Tibial artery (tissue), 4 donors: ENCODE measurements at places on chromosomes 1 and 21.

DNA sequence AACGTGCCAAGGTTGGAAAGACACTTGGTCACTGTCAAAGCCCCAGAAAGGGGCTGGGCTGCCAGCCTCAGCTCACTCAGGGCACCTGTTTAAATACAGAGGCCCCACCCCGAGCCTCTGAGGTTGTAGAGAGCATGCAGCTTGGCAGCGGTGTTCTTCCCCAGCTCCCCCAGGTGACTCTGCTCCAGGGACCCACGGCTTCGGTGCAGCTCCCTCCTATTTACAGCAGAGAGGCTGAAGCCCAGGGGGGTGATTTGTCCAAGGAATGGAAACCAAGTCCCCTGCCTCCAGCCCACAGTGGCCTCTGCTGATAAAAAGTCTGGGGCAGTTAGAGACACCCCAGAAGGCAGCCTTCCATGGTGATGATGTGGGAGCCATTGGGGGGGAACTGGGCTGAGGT lies 9.1 kb upstream of the C1QA start:
- H3K4me3 ChIP-seq = no peak overlapping the region
- H3K4me1 ChIP-seq = no peaks in the 10 kb centered on the region
- peaks cover 82% of the 10 kb centered on the region for H3K27me3 ChIP-seq
- no peaks in the 10 kb centered on the region for H3K36me3 ChIP-seq
- no peak overlapping the region for H3K27ac ChIP-seq
- no peak for DNase-seq

DNA sequence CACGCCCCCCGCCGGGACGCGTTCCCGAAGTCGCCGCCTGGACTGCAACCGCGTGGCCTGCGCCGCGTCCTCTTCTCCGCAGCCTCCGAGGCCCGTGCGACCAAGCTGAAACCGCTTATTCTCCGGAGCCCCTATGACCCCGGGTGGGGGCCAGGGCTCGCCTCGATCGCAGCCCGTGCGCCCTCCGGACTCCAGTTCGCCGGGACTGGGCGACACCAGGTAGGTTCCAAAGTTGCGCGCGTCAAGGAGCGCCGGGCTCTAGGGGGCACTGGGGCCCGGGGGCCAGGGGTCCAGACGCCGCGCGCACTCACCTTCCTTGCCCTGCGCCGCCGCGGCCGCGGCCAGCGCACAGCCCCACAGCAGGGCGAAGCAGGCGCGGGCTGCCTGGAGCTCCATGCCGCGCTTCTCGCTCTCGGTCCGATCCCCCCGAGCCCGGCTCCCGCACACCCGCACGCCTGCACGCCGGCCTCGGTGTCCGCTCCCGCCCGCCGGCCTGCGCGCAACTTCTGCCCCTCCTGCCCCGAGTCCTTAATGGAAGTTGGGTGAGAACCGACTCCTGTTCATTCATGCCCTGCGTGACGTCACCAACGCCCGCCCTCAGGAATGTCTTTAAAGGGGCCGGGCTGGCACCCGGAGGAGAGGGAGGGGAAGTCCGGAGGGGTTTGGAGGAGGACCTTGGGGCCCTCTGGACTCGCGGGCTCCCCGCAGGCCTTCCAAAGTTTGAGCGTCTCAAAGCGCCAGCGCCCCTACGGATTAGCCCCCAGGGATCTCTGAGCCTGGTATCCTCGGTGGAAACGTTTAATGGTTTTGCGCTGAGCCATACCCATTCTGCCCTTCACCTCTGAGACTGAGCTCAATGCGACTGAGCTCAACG lies at the start of gene EPHA2:
Gene EPHA2 (minus strand): TSS at position 533 of the 874 bp plus-strand sequence. CDS start 137 bp downstream, at position 396.
- no peaks in the 10 kb centered on the region for H3K27me3 ChIP-seq
- DNase-seq = peak; percentile 90
- H3K4me3 ChIP-seq = peak within 1 kb of the TSS; percentile 71
- H3K36me3 ChIP-seq = no peaks in the 10 kb centered on the region
- peaks cover 24% of the 10 kb centered on the region for H3K4me1 ChIP-seq
- peak within 1 kb of the TSS; percentile 79 for H3K27ac ChIP-seq

GRCh38 chr1:172343240-172344160 lies 77.0 kb upstream of the C1orf105 start:
- H3K27me3 ChIP-seq = no peaks in the 10 kb centered on the region
- peak overlapping the region; percentile 62 for H3K27ac ChIP-seq
- no peaks in the 10 kb centered on the region for H3K36me3 ChIP-seq
- peak overlapping the region; percentile 28 for H3K4me3 ChIP-seq
- no peak for DNase-seq

GRCh38 chr1:206909161-206909882 lies 12.1 kb downstream of the IL24 start:
- H3K4me1 ChIP-seq = peaks cover 11% of the 10 kb centered on the region
- DNase-seq = peak; percentile 68

DNA sequence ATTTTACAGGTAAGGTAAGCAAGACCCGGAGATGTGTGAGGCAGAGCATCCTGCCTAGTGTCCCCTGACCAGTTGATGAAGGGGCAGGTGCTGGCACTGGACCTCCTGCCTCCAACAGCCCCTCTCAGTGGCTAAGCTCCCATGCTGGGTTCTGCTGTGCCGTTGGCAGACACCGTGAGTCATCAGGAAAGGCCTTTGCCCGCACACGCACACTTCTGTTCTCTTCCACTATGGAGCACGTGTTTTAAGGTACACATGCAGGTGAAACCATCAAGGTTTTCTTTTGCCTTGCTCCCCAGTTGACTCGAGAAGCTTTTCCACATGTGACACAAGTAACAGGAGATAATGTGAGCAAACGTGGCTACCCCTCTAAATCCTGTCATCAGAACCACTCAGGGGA lies 207.9 kb downstream of the RRAGC start:
- no peak for DNase-seq
- H3K4me3 ChIP-seq = no peak overlapping the region
- H3K36me3 ChIP-seq = no peaks in the 10 kb centered on the region
- H3K27ac ChIP-seq = no peak overlapping the region
- H3K4me1 ChIP-seq = no peaks in the 10 kb centered on the region
